ENCODE measurements at places on chromosomes 6 and 20.

GRCh38 chr6:38367231-38367630 lies 272.5 kb downstream of the BTBD9 start:
- no peak for DNase-seq

GRCh38 chr20:59812286-59813125 lies 120.9 kb downstream of the SYCP2 start:
- DNase-seq = no peak

GRCh38 chr6:68975064-68975463 lies 340.0 kb downstream of the ADGRB3 start:
- DNase-seq = no peak

DNA sequence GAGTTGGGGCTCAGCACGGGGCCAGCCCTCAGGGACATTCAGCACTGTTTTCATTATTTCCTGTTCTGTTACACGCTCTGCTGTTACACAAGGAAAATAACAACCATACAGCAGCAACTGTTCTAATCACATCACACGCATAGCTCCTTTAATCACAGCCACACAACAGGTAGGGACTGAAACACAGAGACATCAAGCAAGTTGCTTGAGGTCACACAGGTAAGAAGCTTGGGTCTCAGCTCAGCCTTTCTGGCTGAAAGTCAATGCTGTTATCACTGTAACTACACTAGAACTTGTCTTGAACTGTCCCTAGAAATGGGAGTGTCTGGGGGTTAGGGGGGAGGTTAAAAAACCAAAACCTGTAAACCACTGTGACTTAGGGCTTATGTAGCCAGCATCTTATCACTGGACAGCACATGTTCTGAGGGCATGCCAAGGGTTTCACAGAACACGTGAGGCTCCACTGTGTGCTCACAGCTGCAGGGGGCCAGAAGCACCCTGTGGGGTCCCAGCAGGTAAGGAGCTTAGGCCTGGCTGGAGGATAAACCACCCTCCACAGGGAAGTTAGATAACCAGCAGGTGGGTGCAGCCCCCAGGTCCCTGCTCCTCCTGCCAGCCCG lies 146.0 kb downstream of the EYA2 start:
- DNase-seq = no peak

- DNase-seq = no peak
These were observed 81.3 kb downstream of the AFDN start for GRCh38 chr6:167907837-167908681.
